ENCODE measurements at places on chromosomes 2 and 18. TPM values are rescaled to one million over a fixed set of nuclear protein-coding genes. Genes with fewer than 3 reads are reported as not detected.
A peak's percentile ranks its signal among the peaks of the same experiment; 100 is the strongest.

Gene SMYD1
- under 0.01 TPM for total RNA-seq

Gene SRD5A2
- total RNA-seq = not detected

DNA sequence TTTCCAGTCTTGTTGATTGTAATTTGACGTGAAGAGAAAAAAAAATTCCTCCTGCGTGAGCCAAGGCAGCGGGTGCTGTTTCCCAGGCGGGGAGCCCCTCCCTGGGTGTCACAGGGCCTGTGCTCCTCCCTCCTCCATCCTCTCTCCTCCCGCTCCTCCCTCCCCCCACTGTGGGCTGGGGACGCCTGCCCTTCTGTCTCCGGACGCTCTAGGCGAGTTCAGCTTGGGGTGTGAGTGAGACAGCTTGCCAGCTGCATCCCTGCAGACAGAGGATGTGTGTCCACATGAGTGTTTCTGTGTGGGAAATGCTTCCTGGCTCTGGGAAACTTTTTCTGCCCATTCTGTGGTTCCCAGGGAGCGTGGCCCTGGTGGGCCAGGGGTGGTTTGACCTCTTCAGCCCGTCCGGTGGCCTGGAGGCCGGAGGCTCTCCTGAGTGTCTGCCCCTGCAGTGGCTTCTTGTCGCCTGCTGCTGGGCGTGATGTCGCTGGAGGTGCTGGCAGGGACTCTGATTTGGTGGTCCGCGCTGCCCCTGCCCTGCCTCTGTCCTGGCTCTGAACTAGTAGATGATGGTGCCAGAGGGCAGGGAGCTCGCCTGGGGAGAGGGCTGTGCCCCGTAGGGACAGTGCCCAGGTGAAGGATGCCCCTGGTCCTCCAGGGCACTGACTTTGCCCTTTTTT, 96.4 kb downstream of the USP40 start:
- DNase-seq = peak; percentile 33

- DNase-seq = no peak
Observed at GRCh38 chr18:34550156-34550555, 159.9 kb upstream of the DTNA start.

Gene SPP2
- not detected for total RNA-seq

GRCh38 chr2:172308253-172308935, 119.0 kb upstream of the ITGA6 start:
- no peak for DNase-seq

DNA sequence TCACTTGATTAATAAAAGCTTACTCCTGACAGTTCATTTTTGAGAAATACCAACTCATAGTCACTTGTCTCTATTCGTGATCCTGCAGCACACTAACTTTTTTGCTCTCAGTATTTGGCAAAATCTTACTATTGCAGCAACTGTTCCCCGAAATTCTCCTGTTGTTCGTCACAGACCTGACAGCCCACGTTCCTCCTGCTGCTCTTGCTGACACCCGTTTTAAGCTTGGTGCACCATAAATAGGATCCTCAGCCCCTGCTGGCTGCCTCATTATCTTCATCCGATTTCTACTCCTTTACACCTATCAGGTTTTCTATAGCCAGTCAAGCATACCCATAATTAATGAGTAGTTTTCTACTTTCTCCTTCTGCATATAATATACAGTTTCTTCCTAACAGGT, 368.8 kb downstream of the PLCL1 start:
- peak; percentile 3 for DNase-seq

Gene UBE2E3
- total RNA-seq = 61.5 TPM

- no peak for DNase-seq
Observed at GRCh38 chr2:231001036-231001435, 5.1 kb downstream of the SPATA3 start.

- no peak for DNase-seq
Observed at GRCh38 chr18:13266218-13267100, 47.9 kb downstream of the LDLRAD4 start.

GRCh38 chr18:63904694-63905093, 3.1 kb upstream of the SERPINB10 start:
- no peak for DNase-seq

GRCh38 chr2:161146209-161146775, 13.9 kb upstream of the TANK start:
- no peak for DNase-seq

DNA sequence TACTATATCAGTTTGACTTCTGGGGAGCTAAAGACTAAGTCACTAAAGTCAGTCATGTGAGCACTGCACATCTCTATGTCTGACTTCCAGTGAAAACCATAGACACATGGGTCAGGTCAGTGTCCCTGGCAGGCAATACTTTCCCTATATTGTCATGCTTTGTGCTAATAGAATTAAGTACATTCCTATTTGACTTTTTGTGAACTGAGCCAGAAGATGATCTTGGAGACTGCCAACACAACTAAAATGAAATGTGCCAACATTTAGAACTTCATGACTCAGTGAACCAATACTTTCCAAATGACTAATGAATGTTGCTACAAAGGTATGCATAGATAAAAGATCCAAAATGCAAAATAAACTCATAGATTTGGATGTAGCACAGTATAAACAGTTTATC, 820.8 kb upstream of the FAM98A start:
- DNase-seq = no peak

Gene MARCHF4
- 5.2 TPM for total RNA-seq

GRCh38 chr2:46304635-46305034, 7.4 kb downstream of the EPAS1 start:
- no peak for DNase-seq

Gene UGP2
- total RNA-seq = 221 TPM

- DNase-seq = no peak
Observed at GRCh38 chr2:62234755-62235655, 39.1 kb downstream of the B3GNT2 start.

- DNase-seq = peak; percentile 17
Observed at GRCh38 chr2:70855667-70856066, 20.1 kb upstream of the CD207 start.

- DNase-seq = no peak
Observed at GRCh38 chr2:240785424-240786335, 34.3 kb downstream of the KIF1A start.

Gene KIF5C
- under 0.01 TPM for total RNA-seq

GRCh38 chr2:33342171-33342570, 134.3 kb upstream of the RASGRP3 start:
- DNase-seq = no peak

Gene CD207
- not detected for total RNA-seq

Gene EVA1A
- total RNA-seq = 48.3 TPM

DNA sequence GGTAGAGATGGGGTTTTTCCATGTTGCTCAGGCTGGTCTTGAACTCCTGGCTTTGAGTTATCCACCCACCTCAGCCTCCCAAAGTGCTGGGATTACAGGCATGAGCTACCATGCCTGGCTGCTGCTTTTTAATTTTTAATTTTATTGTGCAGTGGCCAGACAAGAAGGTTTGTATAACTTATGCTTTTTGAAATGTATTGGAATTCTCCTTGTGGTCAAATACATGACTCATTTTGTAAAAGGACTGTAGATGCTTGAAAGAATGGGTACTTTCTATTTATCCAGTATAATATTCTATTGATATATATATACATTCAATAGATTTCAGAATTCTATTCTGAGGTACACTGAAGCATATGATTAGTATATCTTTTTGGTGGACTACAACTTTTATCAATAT, 82.6 kb upstream of the ST3GAL5 start:
- peak; percentile 49 for DNase-seq

Gene FOXI3
- not detected for total RNA-seq

Gene REEP1
- under 0.01 TPM for total RNA-seq
